ENCODE measurements at places on chromosomes 1 and 21.
A peak's percentile ranks its signal among the peaks of the same experiment; 100 is the strongest.

DNA sequence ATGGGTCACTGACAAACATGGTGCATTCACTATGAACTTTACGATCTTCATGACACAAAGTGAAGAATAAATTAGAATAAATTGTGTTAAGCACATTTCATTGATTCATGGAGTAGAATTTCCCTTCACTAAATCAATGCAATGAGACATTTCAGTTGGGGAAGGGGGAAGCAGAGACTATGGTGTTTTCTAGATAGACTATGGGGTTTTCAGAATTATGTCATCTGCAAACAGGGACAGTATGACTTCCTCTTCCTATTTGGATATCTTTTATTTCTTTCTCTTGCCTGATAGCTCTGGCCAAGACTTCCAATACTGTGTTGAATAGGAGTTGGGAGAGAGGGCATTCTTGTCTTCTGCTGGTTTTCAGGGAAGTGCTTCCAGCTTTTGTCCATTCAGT is 80.0 kb upstream of the C1orf105 start:
- DNase-seq = no peak

DNA sequence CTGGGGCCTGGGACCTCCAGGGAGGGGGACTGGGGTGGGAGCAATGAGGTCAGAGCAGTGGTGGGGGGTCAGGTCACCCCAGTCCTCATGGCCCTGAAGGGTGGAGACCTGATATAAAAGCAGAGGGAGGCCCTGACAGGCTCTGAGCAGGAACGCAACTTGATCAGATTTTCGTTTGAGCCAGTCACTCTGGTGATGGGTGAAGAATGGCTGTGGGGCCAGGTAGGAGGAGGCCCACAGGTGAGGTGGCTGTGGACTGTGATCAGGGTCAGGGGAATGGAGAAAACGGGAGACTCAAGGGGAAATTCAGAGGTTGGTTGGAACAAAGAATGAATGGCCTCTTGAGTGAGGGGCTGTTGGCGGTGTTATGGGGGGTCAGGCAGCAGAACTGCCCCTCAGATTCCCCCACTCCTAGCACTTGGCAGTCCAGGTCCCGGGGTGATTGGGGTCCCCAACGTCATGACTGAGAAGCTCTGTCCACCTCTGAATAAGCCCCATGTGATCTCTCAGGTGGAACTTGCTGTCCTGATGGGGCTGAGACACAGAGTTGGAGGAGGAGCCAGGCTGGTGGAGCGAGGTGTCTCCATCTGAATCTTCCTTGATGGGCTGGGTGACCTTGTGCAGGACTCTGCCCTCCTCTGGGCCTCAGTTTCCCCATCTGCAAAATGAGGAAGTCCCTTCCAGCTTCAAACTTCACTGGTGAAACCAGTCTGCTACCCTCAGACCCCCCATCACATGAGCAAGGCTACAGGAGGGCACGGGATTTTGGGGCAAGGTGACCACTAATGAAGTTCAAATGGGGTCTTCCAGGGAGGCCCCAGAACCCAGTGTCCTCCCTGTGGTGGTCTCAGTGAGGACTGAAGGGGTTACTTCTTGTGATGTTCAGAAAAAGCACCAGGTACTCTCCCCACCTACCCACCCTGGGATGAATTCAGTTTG is 683.0 kb downstream of the MATN1 start:
- no peak for DNase-seq

GRCh38 chr1:67348586-67349252 is 41.0 kb downstream of the IL12RB2 start:
- no peak for DNase-seq

DNA sequence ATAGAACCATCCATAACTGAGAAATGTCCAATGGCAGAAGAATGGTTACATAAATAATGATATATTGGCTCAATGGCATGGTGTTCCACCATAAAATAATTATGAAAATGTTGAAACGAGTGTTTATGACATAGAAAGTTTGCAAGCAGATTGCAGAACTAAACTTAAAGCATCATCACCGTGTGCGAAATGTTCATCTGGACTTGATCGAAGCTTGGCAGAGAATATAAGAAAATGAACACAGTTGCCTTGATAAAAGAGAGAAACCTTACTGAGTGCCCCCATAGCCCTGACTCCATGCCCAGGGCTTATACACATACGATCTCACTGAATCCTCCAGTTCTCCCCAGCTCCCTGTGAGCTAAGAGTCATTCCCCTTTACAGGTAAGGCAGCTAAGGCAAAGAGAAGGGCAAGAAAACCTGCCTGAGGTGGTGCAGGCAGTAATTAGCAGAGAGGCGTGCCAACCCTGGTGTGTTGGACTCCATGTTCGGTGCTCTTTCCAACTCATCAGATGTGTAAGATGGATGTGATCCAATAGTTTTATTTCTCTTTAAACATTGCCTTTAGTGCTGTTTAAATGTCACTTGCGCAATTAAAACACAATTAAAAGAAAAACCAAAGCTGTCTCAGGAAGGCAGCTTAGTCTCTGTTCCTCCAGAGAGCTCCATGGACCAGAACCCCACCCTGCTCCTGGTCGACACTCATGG is 21.8 kb upstream of the SPOCD1 start:
- DNase-seq = no peak

DNA sequence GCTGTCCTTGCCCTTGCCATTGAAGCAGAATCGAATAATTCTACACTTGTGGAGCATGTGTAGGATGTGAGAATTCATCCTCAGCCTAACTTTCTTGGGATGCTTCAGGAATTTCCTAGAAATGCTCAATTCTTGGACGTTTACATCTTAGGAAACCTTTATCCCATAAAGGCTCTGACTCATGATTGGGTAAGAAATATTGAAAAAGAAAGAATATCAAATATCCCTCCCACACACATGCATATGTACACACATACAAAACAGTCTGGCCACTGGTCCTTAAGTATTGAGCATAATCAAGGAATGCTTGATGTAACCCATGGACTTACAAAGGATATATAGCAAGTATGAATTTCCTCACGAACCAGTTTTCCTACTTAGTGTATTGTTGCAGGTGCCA is 83.9 kb upstream of the IPO9 start:
- DNase-seq = no peak

DNA sequence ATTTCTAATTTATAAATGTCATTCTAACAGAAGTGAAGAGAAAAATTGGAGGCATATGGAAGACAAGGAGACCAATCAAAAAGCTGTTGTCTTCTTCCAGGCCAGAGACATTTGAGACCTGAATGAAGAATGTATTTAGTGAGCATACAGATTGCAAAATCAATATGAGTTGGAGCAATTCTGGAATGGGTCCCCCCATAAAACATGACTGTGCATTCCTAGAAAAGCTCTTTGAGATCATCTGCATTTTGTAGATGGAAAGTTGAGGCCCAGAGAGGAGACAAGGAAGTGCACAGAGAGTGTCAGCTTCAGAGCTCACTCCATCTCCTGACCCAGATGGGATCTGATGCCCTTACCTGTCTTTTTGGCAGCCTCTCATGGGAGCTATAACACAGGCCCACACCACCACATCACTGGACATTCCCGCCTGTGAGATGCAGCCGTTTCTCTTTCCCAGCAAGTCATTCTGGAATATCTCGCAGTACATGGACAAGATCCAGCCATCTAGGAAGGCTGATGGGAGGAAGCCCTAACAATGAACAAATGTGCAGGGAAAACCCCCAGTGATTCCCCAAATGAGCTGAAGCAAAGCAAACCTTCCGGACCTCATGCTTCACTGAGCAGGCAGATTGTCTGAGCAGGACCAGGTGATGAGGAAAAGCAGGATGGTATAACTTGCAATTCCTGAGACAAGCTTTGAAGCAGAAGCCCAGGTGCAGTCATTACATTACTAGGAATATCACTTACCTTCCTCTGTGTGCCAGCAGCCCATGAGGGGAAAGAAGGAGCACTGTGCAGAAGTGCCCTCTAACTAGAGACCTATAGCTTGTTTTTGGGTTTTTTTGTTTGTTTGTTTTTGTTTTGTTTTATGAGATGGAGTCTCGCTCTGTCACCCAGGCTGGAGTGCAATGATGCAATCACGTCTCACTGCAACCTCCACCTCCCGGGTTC is 445.6 kb downstream of the PLPP3 start:
- no peak for DNase-seq

DNA sequence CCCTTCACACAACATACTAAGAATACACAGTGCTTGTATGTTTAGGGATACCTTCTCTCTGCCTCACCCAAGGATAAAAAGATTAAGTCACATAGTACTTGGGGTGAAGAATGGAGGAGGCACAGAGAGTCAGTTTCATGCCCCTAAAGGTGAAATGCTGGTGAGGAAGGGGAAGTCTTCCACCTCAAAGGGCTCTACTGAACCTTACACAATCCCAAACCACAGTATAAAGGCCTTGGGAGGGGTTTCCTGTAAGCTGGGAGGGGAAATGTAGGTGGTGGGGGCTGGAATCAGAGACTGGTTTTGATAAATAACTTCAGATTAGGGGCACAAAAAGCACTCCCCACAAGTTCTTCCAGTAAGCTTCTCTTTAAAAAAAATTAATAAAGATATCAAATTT is 3.5 kb downstream of the MINDY1 start:
- DNase-seq = no peak

GRCh38 chr1:159790237-159790917 is 9.6 kb downstream of the DUSP23 start:
- no peak for DNase-seq

GRCh38 chr1:232617237-232617636 is 12.7 kb downstream of the SIPA1L2 start:
- no peak for DNase-seq

DNA sequence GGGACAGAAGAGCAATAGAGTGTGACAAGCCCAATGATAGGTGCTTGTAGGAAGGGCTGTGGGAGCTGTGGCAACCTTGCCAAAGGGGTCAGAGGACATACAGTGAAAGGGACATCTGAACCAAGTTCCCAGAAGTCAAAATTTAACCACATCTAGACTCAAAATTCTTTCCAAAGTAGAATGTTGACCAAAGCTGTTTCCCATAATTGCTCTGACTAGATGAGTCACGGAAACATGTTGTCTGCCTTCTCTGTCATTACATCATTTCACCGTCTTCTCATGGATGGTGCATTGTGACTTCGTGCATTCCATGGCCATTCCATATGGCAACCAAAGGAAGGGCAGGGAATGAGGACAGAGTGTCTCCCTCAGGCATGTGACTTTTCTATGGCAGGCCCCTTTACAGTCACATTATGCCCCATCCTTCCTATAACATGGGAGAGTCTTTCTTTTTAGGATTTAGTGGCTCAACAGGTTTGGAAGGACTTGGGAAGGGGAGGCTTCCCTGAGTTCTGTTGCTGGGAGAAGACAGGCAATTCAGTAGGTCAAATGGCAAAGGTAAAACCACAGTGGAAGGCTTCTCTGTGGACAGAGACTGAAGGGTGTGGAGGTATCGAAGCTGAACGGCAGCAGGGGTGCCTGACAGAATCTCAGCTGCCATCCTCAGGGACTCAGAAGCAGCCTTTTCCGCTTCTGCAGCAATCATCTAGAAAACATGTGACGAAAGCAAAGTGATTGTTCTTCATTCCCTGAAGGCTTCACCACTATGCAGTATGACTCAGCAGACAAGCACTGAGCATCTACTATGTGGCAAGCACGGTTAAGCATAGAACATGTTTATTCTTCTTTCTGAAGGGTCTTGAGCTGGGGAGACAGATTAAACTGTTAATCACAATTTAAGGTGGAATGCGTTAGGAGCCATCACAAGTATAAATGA is 24.7 kb downstream of the NPHS2 start:
- DNase-seq = peak; percentile 23

- no peak for DNase-seq
These were observed 16.9 kb upstream of the KIAA0040 start for GRCh38 chr1:175209493-175209921.

GRCh38 chr1:226454349-226454748 is 46.5 kb upstream of the PARP1 start:
- DNase-seq = no peak

DNA sequence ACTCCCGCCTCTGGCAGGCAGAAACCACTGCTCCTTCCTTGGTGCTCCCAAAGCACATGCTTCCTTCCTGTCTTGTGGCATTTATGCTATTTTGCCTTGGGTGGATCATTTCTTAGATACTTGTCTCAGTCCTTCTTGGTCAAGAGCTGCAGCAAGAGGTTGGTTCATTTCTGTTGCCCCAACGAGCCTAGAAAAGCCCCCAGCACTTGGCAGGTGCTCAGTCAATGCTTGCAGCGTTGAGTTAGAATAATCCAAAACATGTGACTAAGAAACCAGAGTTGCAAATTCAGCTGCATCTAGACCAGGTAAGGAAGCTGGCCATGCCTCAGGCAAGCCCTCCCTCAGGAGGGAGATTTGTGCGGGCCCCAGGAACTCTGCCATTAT is 42.4 kb upstream of the TENT5C start:
- DNase-seq = no peak

DNA sequence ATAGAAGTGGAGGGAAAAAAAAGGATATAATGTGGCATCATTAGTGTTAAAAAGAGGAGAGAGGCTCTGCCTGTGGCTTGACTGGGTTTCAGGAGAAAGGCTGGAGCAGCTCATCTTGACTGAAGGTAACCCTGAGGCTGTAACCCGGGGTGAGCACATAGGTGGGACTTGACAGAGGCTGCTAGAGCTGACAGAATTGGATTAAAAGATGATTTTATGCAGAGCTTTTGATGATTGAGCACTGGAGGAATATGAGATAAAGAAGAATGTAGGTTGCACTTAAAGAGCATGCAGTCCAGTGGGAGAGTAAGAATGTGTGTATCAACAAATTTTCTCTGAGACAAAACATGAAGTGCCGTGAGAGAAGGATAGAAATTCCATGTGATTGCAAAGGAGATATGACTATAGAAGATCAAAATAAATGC is 17.3 kb downstream of the LAMC1 start:
- DNase-seq = no peak

GRCh38 chr1:239711768-239712167 is 325.4 kb downstream of the CHRM3 start:
- DNase-seq = no peak

DNA sequence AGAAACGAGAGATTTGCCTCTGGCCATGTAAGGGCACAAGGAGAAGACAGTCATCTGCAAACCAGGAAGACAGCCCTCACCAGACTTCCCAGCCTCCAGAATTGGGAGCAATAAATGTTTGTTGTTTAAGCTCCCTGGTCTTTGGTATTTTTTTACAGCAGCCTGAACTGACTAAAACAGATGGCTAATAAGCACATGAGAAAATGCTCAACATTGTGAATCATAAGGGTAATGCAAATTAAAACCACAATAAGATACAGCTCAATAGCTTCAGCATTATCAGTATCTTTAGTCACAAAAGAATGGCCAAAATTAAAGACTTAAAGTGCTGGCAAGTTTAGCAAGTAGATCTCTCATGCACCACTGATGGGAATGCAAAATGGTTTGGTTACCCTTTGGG is 11.7 kb downstream of the UBE2G2 start:
- peak; percentile 67 for DNase-seq

- no peak for DNase-seq
These were observed 35.1 kb upstream of the GUCA2B start for GRCh38 chr1:42118125-42118524.

GRCh38 chr1:179229214-179230140 is at the start of gene ABL2:
ABL2 (minus strand) TSS chr1:179229677; CDS start chr1:179229397, 280 bp downstream.
- no peak for DNase-seq
